GOT3 (cell line): ENCODE measurements at places on chromosomes 11 and 22.

DNA sequence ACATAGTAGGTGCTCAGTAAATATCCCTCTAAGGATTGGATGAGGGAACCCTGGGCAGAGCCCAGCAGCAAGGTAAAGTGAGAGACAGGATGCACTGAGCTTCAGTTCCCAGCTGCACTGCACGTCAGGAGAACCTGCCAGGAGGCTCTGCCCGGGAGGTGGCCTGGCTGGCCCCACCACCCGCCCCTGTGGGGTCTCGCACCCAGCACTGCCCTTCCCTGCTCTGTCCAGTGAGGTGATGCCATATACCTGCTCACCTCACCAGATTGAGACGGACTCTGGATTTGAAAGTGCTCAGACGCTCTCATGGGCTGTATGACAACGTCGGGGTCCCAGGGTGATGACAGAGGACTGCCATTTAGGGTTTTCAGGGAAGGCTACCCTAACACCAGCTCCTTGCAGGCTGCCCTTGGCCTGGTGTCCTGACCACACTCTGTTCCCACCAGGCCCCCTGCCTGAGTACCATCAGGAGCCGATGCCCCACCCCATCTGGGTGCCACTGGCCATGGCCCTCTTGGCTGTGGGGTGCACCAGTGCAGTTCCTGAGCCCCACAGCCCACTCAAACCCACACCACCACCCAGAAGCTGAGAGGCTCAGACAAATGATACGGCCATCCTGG is 61.7 kb upstream of the FGF3 start:
- DNase-seq: no peak

DNA sequence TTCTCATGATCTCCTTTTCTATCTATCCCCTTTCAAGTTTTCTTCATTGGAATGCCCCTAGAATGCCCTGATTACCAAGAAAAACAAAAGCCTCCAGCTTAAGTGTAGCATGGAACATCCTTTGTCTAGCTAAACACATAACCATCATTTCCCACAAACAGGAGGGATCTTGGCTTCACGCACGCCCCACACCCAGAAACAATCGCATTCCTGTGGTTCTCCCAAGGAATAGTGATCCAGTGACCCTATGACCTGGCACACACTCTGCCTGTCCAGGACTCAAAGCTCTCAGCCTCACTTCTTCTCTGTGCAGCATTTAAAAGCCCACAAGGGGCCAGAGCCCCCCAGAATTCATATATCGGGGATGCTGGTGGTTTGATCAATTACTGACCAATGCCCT is 9.3 kb upstream of the POU2AF1 start:
- no peak for DNase-seq

GRCh38 chr22:31271485-31271884 is 20.8 kb downstream of the PIK3IP1 start:
- no peak for DNase-seq

- no peak for DNase-seq
These were observed 8.6 kb upstream of the ARAP1 start for GRCh38 chr11:72760539-72761405.

GRCh38 chr11:91792779-91793262 is 431.8 kb upstream of the FAT3 start:
- no peak for DNase-seq

- DNase-seq: no peak
These were observed 67.2 kb downstream of the SPATA19 start for GRCh38 chr11:133778161-133778560.

- no peak for DNase-seq
These were observed 2.0 kb upstream of the CCDC73 start for GRCh38 chr11:32796425-32796824.

DNA sequence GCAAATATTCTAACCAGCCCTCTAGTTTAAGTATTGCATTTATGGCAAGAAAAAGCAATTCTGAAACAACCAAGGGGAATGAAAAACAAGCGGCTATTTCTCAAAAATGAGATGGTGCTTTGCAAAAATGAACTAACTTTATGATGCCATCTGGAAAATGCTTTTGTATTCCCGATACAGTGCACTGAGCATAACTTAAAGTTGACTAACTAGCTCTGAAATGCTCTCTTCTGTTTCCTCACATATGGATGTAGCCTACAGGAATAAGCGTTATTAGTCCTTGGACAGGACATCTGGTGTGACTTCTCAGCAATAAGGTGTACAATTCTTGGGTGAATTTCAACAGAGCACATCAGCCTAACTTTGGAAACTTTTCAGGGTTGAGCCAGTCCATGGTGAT is 228.2 kb upstream of the DDI1 start:
- no peak for DNase-seq
